AG09319 (cell line): ENCODE measurements at places on chromosomes 7 and 10.

DNA sequence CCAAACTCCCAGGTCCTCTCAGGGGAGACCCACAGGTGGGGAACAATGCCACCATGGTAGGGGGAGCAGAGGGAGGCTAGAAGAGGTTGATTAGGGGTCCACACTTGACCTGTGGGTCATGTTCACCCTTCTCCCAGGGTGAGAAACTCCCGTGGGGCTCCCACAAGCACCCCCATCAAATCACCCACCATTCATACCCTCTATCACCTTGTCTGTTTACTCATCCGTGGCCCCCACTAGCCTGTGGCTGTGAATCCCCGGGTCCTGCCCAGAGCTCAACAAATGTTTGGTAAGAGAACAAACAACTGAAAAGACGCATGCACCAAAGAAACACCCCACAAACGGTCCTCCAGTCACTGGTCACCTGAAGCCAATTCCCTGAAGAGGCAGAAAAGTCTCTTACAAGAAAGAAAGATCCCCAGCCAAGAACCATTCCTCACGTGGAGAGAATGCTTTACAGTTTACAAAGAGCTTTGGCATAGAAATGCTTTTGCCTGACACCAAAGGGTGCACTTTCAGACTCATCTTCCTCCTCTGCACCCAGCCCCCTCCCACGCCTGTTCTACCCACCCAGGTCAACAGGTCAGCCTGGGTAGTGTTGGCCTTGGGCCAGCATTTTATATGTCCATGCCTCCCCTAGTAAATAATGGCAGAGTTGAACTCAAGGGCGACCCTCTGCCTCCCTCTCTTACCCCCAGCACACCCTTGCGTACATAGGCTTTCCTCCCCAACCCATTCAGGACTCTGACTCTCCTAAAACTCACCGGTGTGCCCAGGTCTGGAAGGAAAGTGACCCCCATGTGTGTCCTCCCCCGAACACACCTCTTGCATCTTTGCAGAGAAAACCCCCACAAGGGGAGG lies 1.9 kb downstream of the ZCCHC24 start:
- DNase-seq: no peak

DNA sequence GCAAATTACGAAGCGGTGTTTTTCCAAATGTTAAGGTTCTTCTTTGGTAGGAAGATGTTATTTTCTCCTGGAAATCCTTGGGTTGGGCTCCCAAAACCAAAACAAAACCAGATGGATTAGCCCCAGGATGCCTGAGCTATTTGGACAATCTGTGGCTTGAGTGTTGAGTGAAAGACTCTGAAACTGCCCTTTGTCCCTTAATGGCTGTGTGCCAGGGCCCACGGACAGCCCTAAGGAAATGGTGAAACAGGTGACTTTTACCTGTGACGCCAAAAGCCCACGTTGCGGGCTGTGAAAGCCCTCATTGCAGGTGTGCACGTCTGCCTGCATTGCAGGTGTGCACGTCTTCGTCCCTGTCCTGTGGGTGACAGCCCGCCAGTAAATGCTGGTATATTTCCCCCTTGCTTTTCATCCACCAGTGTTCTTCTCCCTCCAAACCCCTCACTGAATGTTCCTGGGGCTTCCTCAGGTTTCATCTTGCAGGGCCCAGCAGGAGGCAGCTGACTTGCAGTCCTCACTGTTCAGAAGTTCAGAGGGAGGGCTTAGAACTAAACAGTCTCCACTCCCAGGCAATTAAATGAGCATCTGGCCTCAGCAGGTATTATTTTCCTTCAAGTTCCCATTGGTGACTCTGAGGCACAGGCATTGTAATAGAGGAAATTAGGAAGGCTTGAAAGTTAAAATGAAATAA lies 10.7 kb downstream of the PFKP start:
- no peak for DNase-seq

DNA sequence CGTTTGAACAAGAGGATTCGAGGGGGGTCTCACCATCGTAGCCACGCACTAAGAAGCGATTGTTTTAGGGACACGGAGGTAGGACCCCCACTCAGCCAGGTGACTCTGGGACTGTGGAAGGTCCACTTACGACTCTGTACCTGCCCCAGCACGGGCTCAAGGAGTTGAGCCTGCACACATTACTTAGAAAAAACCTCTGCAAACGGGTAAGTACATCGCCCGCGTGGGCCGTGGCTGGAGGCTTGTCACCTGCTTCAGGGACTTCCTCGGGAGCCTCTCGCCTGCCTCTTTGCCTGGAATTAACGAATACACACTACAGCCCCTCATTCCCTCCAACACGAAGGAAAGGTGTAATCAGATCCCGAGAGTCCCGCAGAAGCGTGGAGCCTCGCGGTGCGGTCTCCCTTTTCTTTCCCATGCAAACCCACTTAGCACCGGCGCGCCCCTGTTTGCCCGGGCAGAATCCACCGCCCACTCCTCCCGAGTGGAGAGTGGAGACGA lies 826 bp downstream of the PODXL start:
- DNase-seq: no peak

DNA sequence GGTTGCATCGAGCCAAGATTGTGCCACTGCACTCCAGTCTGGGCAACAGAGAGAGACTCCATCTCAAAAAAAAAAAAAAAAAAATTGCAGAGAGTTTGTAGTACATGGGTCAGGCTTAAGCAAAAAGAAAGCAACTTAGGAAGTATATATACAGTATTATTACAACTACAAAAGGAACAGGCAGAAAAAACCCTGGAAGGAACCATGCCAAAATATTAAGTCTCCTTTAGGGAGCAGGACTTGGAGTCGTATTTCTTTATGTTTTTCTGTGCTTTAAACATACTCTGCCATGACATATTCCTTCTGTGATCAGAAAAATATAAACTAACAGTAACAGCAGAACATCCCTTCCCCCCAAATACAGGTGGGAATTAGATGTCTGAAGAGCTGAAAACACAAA lies 144.4 kb downstream of the CUX1 start:
- no peak for DNase-seq

- DNase-seq: no peak
Measured at GRCh38 chr7:158369290-158369689, 218.3 kb downstream of the PTPRN2 start.

GRCh38 chr10:73894245-73894971 lies 16.5 kb upstream of the PLAU start:
- DNase-seq: no peak

- DNase-seq: no peak
Measured at GRCh38 chr7:101814991-101815825, 2.2 kb upstream of the CUX1 start.

- peak; percentile 36 for DNase-seq
Measured at GRCh38 chr10:91409869-91410637, at the start of gene HECTD2. Gene HECTD2 (plus strand): TSS chr10:91410344. CDS start chr10:91410439, 95 bp downstream.

DNA sequence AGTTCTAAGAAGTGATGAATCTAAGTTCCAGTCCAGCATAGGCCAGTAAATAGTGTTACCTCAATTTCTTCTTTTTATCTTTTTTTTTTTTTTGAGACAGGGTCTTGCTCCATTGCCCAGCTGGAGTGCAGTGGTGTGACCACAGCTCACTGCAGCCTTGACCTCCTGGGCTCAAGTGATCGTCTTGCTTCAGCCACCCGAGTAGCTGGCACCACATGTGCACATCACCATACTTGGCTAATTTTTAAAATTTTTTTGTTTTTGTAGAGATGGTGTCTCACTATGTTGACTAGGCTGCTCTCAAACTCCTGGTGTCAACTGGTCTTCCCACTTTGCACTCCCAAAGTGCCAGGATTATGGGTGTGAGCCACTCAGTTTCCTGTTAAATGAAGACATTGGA lies 126.6 kb upstream of the LYZL2 start:
- no peak for DNase-seq

- no peak for DNase-seq
Measured at GRCh38 chr10:7520507-7521485, 110.0 kb upstream of the SFMBT2 start.

DNA sequence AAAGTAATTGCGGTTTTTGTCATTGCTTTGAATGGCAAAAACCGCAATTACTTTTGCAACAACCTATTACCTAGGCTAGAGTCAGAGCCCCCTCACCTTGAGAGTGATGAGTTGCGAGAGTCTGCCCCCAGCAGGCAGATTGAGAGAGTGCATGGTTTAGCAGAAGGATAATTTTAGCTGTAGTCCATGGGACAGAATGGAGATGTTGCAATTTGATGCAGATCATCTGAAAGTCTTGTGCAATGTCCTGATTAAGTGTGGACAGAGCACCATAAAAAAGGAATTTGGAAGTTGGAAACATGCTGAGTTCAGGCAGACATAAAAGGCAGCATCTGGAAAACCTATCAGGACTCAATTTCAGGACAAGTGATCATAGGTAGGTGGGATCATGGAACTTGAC lies 48.7 kb downstream of the GPR141 start:
- no peak for DNase-seq

GRCh38 chr7:92827464-92828120 lies 8.8 kb downstream of the CDK6 start:
- DNase-seq: no peak

GRCh38 chr7:38281266-38281665 lies 7.8 kb upstream of the TARP start:
- no peak for DNase-seq

DNA sequence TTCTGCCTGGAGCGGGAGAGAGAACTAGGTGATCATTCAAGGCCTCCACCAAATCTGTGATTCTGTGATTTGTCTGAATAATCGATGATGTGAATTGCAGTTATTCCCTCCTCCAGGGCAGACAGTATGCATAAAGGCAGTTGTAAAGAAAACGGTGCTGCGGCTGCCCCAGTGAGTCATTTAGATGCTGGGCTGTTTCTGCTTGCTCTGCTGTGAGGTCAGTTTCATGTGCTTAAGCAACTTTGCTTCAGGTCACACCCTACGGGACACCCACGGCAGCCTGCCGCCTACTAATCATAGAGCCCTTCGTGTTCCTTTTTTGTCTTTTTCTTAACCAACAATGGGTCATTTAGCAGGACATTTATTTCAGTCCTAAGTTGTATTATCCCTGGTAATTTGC lies 158.1 kb upstream of the PITRM1 start:
- no peak for DNase-seq

DNA sequence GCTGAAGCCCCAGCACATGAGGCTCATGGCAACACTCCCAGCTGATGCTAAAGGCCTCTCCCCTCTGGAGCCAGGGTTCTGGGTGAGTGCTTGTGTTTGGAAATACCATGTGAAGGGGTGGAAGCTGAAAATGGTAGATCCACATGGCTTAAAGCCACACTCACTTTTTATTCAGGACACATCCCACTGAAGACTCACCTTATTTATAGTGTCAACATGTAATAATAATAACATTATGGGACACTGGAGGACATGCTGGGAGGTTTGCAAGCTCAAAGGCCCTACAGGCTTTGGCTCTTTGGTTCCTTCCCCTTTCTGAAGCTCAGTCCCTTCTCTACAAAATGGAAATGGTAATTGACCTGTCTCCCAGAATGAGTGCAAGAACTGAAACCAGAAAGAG lies 318.0 kb downstream of the GRID1 start:
- no peak for DNase-seq

DNA sequence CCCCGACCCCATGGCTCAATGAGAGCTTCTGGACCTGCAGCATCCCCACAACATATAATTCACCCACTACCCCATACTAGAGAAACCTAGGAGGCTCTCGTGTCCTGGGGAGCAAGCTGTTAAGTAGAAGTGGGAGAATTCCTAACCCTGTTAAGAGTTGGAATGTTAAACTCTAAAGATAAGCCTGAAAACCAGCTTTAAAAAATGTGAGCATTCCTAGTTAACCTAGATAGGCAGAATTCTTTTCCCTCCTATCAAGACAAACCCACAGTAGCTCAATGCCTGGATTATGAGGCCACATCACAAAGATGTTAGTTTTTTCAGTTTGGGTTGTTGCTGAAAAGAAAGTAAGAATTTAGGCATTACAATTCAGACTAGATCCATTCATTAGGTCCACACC lies 42.9 kb downstream of the GRM8 start:
- DNase-seq: no peak

- peak; percentile 89 for DNase-seq
Measured at GRCh38 chr7:116528008-116528789, 3.4 kb downstream of the CAV1 start.

DNA sequence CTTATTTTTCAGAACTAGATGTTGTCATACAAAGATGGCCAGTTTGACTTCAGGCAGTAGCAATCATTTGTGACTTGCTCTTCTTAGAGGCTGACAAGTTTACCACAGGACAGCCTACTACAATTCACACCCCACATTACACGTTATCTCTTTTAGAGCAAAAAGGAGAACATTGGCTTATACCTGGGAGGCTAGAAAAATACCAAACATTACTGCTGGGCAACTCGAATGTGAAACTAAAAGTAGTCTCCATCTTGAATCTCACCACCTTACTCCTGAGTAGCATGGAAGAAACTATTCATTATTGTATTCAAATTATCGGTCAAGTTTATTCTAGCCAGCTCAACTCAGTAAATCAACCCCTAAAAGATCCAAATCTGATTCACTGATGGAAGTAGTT lies 90.7 kb upstream of the TMEM26 start:
- DNase-seq: no peak

GRCh38 chr7:8714791-8715190 lies 281.4 kb downstream of the NXPH1 start:
- no peak for DNase-seq

GRCh38 chr10:131656009-131656408 lies 244.8 kb upstream of the PPP2R2D start:
- DNase-seq: no peak

DNA sequence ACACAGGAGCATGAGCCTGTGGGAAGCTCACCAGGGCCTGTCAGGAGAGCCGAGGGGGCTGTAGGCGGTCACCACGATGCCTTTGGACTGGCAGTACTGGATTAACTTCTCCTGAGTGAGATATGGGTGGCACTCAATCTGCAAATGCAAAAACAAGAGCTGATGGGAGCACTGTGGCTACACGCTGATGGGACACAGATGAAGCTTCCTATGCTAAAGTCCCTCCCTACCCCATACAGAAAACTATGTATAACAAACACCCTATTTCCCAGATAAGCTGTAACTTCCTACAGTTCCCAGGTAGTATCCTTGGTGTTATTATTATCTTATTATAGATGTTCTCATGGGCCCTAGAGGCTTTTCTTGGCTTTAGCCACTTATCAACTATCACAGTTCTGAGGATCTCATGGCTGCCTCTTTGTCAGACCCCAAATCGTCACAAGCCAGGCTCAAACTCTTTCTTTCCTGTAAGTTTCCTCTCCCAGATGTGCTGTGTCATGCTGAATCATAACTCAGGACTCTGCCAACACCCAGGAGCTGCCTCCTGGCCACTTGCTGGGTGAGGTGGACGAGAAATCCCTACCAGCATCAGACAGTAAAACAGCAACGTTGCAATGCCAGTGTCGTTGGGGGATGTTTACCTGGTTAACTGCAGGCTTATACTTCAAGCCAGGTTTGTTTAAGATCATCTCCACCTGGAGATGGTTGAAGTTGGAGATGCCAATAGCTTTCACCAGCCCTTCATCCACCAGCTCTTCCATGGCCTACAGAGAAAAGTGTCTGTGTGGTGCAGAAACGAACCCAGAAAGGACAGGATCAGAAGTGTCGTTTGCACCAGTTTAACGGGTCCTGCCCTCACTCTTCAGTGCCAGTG lies 10.3 kb downstream of the AKR1B1 start:
- DNase-seq: peak; percentile 80

DNA sequence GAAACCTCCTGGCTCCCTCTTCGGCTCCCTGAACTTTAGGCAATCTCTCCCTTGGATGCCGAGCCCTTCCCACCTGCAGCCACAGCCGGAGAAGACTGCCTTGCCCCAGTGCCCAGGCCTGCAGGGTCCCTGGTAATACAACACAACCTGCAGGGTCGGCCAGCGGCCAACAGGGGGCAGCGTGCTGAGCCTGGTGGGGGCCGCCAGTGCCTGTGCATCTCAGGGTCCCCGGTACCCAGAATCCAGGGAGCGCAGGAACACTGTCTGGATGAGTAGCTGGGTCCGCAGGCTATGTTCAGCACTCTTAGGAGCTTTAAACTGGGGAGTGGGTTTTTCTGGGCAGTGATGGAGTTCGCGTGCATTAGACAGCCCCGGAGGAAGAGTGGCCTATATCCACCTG lies 17.5 kb upstream of the C10orf71 start:
- DNase-seq: no peak
